ENCODE measurements at places on chromosomes 16 and 17.

DNA sequence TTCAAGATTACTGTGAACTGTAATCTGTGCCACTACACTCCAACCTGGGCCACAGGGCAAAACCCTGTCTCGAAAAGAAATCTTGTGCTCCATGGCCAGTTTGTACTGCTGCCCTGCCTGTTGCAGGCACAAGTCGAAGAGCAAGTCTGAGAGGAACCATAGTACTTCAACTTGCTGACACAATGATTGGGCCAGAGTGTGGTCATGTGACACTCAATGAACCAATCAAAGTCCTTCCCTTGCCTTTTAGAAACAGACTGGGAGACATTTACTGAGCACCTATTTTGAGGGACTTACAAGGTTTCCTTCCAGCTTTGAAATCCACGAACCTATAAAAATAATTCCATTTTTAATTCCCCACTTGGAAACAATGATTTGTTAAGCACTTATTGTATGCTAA lies 39.8 kb upstream of the TMC5 start:
- no peak for DNase-seq

DNA sequence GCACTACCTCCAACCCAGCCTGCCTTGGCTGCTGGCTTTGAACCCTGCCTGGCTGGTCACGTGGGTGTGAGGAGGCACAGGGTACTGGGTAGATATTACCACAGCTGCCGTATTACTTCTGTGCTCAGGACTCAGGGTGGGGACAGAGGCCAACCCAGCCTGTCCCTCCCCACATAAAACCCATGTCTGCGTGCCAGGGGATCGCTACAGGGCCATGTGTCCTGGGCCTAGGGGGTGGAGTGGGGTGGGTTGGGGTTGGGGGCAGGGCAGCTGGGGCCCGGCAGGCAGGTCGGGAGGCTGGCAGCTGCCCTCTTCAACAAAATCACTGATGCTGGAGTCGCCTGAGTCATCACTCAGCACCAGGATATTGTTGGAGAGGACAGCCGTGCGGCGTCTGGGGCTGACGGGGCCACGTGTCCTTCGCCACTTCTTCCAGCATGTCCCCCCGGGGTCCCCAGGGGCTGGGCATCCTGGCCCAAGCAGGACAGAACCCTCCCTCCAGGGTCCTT lies 39.7 kb upstream of the PVALEF start:
- DNase-seq, result no peak

DNA sequence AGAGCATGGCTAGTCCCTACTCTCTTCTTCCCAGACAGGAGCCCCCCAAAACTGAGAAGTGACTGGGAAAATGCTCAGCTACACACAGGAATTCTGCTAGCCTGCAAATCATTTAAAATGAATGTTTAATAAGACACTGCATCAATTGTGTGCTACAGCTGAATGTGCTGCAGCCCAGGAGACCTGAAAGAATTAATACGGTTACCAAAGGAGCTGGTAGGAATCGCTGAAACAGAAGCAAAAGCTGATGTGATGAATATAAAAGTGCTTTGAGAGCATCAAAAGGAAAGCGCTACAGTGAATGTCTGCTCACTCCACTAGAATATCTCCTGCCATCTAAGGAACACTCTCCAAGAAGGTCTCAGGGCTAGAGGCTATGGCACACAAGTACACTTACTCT lies 3.7 kb downstream of the GRIN2A start:
- no peak for DNase-seq

GRCh38 chr16:53078765-53079485 lies 24.1 kb downstream of the CHD9 start:
- DNase-seq, result no peak

- DNase-seq, result no peak
Measured at GRCh38 chr16:89146211-89147005, 25.1 kb upstream of the CDH15 start.

DNA sequence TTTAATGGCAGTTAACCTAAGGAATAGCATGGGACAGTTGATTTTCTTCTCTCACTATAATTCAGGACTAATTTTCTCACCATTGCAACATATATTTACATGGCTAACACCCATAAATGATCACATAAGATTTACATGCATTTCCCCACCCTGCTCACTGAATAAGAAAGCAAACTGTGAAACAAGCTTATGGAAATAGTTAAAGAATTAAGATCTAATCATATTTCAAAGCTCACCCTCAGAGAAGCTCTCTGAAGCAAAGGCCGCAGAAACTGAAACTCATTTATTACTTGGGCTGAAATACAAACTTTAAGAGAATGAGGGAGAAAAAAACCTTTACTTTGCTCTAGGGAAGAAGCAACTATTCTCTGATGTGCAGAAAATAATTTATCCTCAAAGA lies 218.7 kb upstream of the AXIN2 start:
- no peak for DNase-seq

- DNase-seq, result no peak
Measured at GRCh38 chr17:19248928-19249574, 11.9 kb downstream of the EPN2 start.

GRCh38 chr17:50815400-50815799 lies 20.0 kb upstream of the WFIKKN2 start:
- no peak for DNase-seq

- DNase-seq, result no peak
Measured at GRCh38 chr17:79159926-79160325, 85.3 kb downstream of the ENGASE start.

GRCh38 chr16:643050-643368 lies 1.4 kb downstream of the MCRIP2 start:
- no peak for DNase-seq

DNA sequence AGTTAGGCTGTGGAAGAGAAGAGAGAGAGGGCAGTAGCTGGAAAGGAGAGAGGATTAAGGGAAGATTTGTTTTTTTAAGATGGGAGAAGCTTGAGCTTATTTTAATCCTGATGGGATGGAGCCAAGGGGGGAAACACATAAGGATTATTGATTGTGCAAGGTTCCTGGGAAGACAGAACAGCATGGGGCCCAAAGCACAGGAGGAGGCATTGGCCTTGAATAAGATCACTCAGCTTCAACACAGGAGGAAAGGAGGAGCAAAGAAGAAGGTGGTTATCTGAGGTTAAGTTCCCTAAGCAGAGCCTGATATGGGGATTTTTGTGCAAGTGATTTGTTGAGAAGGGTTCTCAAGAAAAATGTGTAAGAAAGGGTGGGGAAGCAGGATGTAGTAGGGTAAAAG lies 169.8 kb downstream of the ABCC12 start:
- DNase-seq, result no peak

GRCh38 chr16:5042574-5043171 lies 8.9 kb upstream of the NAGPA start:
- no peak for DNase-seq

DNA sequence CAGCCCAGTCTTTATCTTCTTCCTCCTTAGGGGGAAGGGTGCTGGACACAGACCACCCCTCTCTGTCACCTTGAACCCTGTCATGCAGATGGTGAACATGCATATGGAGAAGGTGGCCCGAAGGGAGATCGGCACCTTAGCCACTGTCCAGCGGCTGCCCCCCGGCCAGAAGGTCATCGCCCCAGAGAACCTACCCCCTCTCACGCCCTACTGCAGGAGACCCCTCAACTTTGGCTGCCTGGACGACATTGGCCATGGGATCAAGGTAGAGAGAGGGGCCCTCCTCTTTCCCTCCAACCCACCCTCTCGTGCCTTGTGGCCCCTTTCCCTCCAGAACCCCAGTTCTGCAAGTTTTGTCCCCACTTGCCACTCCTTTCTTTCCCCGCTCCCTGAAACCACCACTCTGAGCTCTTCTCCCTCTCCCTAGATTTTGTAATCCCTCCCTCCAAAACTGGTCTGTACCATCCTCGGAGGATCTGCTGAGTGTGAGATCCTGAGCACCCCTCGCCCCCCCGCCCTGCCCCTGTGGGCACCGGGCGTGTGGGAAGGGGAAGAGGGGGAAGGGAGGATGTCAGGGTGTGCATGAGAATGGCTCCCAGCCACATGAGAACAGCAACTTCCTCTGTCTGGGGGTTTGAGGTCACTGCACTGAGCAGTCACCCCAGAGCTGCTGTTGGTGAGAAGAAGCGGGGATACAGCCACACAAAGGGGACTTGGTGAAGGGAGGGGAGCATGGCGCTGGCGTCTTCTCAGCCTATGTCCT lies 7.3 kb downstream of the ABI3 start:
- peak; percentile 46 for DNase-seq

DNA sequence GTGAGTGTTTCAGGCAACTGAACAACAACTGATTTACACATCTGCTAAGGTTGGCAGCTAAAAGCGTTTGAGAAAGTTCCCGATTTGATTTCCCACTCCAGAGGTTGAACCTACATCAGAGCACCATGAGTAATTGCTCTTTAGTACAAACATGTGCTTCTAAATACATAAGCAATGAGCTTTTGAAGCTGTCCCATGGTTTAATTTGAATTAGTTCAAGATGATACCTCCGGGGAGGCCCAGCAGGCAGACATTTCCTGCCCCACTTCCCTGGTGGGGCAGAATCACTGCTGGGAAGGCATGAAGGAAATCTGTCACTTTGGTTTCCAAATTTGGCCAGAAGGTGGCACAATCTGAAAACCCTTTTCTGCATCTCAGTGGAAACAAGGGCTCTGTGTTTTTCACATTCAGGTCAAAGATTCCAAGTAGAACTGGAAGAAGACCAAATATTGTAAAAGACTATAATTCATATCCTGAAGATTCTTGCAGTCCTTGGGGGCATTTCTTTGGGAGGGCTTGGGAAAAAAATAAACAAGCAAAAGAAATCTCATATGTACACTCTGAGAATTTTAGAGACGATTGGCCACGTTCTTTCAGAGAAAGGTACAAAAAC lies 176.2 kb upstream of the FAM20A start:
- DNase-seq, result peak; percentile 71

GRCh38 chr16:75254359-75254837 lies 3.0 kb upstream of the BCAR1 start:
- no peak for DNase-seq

DNA sequence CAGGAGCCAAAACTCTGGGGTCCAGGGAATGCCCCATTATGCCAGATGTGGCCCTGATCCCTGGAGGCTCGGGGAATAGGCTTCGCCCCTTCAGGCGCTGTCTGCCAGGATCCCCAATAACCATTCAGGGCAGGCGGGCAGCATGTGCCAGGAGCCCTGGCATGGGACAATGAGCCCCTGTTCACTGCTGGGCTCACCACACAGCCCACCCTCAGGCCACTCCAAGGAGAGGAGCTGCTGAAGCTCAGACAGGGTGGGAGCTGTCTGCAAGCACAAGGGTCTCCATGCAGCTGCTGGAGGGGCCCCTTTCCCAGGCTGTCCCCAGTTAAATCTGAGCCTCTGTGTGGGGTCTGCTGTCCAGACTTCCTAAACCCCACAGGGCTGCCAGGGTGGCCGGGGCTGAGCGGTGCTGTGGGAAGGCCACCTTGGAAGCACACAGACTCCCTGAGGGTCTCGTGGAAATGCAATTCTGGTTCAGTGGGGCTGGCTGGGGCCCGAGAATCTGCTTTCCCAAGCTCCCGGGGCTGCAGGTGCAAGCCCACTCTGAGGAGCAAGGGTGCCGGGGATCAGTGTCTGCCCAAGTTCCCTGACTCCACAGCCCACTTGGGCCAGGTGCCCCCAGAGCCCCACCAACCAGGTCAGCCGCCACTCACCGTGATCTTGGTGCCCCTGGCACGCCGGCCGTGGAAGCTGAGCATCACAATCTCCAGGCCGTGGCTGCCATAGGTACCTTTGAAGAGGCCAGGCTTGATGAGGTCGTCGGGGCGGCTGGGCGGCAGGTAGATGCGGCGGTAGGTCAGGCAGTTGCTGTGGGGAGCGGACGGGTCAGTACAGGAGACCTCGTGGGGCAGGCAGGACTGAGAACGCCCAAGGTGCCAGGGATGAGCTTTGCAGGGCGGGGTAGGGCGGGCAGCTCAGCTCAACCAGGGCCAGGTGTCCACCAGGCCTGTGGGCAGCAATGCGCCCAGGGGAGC lies 17.7 kb upstream of the C16orf95 start:
- no peak for DNase-seq

DNA sequence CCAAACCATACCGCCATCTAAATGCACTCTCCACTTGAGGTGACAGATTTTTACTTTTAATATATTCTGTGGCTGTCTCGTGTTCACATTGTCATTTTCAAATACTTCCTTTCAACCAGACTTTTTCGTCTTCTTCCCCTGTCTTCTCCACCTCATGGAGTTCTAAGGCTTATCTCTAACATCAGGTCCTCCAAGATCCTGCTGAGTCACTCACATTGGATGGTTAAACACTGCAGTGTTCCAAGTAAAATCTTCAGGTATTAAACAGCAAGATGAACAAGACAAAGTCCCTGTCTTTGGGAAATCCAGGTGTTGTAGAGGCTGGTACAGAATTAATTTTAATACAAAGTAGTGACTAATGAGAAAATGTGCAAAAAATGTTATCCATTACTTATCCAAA lies 330.2 kb upstream of the KIF2B start:
- DNase-seq, result no peak

- no peak for DNase-seq
Measured at GRCh38 chr16:31386157-31386984, 6.8 kb upstream of the ITGAD start.

DNA sequence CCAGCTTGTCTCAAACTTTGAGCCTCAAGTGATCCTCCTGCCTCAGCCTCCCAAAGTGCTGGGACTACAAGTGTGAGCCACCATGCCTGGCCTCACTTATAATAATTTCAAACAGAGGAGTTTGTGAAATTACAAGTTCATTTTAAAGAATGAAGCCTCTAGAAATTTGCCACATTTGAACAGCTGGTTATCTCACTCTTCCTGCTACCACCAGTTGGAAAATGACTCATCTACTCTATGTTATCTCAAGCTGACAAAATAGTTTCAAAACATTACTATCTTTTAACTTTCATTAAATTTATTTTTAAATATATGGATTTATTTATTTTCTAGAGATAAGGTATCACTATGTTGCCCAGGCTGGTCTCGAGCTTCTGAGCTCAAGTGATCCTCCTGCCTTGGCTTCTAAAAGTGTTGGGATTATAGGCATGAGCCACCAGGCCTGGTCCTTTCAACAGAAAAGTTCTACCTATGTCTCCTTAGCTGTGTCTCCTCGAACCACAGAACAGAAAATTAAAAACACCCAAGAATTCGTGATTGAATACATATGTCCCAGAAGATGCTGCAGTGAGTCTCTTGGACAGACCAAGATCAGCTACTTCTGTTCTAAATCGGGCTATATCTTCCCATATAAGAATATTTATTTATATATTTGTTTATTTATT lies 47.6 kb downstream of the MYH13 start:
- no peak for DNase-seq

DNA sequence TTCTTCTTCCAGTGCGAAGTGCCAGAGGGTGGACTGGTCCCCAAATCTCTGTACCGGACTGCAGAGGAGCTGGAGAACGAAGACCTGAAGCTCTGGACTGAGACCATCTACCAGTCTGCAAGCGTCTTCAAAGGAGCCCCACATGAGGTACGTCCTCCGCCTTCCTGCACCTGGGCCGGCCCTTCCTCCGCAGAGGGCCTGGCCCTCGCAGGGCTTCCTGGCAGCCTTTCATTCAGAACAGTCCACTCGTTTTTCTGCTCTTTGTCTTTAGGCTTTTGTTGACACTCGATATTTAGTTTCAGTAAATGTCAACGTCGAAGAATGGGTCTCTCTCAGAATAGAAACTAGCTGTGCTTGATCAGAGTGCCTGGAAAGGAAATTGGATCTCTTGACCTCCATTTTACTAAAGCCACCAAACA lies 68.6 kb downstream of the SEC14L1 start:
- DNase-seq, result no peak

- DNase-seq, result no peak
Measured at GRCh38 chr17:13704333-13704732, 102.6 kb upstream of the HS3ST3A1 start.

GRCh38 chr17:39738983-39739884 lies 1.5 kb downstream of the GRB7 start:
- peak; percentile 45 for DNase-seq

GRCh38 chr16:75208242-75208825 lies 1.4 kb upstream of the CTRB2 start:
- no peak for DNase-seq

GRCh38 chr17:83131401-83132011 lies 52.1 kb downstream of the METRNL start:
- DNase-seq, result no peak

All from OCI-LY7 (cell line).